Choroid plexus epithelial cell (primary cell): ENCODE measurements at places on chromosomes 1 and 21.

- no peak for DNase-seq
Observed at GRCh38 chr1:43440358-43440757, 13.4 kb downstream of the HYI start.

GRCh38 chr1:94154989-94155388 is 34.0 kb upstream of the ABCA4 start:
- DNase-seq = peak; percentile 77

DNA sequence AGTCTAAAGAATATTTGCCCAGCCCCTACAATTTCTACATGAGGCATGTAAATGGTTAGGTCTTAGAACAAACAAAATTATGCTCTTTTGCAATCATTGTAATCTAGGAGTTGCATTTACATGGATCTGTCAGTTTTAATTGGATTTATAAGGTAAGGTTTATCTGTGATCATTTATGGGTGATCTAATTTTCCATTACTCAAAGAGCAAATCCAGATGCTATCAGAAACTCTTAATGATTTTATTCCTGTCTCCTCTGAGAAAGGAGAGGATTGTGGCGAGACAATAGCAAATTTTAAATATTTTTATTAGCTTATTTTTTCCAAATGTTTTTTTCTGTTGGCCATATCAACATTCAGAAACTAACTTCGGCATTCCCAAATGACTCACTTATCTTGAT is 14.2 kb upstream of the NEGR1 start:
- no peak for DNase-seq

DNA sequence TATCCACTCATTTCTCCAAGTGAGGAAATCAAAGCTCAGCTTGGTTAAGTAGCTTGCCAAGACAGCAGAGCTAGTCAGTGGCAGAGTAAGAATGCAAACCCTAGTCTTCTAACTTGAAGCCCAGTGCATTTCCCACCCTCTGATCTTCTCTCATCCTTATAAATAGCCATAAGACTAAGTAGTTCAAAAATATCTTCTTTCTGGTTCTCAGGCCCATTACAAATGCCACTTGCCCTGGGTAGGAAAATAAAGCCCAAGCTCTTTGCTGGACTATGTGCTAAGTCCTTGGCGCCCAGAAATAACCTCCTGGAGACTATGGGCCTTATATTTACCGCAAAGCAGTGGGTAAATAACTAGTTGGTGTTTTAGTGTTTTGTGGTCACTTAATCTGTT is 505.8 kb downstream of the PLPP3 start:
- DNase-seq = no peak

DNA sequence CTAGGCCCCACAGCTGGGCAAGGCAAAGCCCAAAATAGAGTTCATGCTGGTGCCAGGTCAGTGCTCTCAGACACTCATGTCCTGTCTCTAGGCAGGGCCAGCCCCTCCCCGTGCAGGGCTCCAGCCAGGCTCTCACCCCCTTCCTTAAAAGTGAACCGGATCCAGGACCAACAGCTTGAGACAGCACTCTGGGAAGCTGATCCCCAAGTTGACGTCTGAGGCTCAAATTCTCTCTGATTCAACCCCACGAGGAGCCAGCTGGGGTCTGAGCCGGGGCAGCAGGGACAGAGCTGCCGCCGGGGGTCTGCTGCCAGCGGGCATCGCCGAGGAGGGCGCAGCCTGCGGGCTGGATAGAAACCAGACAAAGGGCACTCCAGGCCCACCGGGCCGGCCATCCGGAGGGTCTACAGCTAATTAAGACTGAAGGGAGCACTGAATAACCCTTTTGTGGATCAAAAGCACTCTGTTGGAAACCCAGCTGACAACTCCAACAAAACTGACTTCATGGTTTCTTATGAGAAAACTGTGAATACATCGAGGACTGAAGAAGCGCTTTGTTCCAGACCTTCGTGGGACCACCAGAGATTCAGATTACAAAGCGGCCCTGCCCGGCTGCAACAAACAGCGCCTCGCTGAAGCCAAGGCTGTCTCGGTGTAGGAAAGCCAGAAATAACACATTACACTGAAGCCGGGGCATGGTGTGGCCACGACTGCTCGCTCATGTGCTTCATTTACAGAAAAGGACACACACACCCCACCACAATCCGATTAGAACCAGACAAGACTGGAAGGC is 95.8 kb downstream of the PSMG1 start:
- no peak for DNase-seq

GRCh38 chr1:62057641-62058290 is 136.9 kb upstream of the L1TD1 start:
- no peak for DNase-seq

GRCh38 chr1:34009340-34009985 is 145.6 kb downstream of the HMGB4 start:
- no peak for DNase-seq

DNA sequence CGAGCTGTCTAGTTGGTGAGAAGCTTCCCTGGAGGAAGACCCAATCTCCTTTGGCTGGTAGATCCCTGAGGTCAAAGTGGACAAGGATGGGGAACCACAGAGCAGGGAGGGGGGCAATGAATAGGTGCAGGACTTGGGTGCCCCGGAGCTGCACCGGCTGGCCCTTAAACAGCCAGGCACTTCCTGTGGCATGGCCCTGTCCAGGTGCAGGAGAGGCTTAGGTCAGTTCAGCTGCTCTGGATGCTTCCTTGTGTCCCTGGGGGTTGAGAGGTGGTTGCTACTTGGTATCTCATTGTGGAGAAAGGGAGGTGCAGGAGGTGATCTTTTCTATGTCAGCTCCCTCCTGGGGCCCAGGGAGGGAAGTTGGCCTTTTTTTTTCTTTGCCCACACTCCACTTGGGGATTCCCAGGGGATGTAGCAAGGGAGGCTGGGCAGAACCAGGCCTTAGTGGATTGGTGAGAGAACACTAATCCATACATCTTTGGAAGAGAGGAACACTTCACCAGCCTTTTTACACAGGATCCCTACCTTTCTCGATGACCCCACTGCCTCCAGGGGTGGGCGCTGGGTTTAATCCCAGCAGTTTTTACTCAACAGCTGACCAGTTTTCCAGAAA is 1.2 kb upstream of the ST3GAL3 start:
- DNase-seq = no peak

- DNase-seq = no peak
Observed at GRCh38 chr1:31801458-31801857, 14.4 kb downstream of the SPOCD1 start.

GRCh38 chr1:48932366-48932765 is 155.7 kb upstream of the BEND5 start:
- no peak for DNase-seq

DNA sequence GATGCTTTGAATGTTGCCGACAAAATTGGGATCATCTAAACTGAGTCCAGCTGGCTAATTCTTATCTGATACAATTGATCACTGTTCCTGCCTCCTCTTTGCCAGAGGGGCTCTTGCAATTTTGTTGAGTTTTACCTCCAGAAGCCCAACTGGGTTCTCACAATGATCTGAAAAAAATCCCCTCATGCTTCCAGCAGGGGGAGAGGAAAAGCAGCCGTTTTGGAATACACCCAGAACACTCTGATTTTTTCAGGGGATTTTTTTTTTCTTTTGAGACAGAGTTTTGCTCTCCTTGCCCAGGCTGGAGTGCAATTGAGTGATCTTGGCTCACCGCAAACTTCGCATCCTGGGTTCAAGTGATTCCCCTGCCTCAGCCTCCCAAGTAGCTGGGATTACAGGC is 13.9 kb upstream of the RERE start:
- no peak for DNase-seq

GRCh38 chr1:150537732-150538684 is 11.2 kb upstream of the ADAMTSL4 start:
- peak; percentile 94 for DNase-seq

DNA sequence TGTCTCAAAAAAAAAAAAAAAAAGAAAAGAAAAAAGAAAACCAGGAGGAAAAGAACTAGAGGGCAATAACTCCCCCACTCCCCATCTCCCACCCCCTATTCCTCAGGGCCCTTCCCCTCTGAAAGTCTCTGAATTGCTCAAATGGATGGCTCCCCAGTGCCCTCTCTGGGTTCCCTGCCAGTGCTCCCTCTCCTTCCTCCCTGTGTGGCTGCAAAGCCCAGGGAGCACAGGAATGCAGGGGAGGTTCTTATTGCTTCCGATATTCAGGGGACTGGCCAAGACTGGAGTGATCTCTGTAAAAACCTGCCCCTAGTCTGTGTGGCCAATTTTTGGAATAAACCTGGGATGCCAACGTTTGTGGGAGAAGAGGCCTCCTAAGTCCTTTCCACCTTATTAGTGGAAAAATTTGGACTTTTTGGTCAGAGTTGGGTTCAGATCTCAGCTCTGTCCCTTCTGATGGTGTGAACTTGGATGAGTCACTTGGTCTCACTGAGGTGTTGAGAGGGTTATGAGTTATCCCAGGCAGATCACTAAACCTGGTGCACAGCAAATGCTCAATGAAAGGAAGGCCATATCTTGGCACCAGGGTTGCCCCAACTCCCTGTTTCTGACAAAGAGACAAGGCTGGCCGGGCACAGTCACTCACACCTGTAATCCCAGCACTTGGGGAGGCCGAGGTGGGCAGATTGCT is 13.4 kb upstream of the ARHGEF10L start:
- no peak for DNase-seq

GRCh38 chr1:223718850-223719249 is 6.5 kb downstream of the CAPN2 start:
- DNase-seq = peak; percentile 68

GRCh38 chr1:32335790-32336590 is at the start of gene MARCKSL1:
Gene MARCKSL1 (minus strand): TSS chr1:32336233. CDS start chr1:32336033, 200 bp downstream.
- peak; percentile 55 for DNase-seq

DNA sequence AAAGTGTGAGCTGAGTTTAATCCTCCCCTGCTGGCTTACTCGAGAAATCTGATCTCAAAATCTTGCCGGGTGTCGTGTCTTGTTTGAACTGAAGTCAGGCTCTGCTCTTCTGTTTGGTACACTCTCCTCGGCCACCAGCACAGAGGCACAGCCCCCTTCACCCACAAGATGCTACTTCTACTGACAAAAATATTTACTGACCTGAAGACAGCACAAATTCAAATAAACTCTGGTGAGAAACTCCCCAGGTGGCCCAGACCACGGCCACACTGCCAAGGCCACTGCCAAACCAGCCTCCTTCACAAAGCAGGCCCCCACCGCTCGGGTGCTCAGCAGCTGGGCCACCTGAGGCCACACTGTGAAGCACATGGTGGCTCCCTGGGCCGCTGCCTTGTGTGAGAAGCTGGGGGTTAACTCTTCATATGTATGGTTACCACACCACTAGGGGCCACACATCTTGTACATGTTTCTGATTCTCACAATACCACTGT is 80.6 kb downstream of the TGFBR3 start:
- DNase-seq = no peak

DNA sequence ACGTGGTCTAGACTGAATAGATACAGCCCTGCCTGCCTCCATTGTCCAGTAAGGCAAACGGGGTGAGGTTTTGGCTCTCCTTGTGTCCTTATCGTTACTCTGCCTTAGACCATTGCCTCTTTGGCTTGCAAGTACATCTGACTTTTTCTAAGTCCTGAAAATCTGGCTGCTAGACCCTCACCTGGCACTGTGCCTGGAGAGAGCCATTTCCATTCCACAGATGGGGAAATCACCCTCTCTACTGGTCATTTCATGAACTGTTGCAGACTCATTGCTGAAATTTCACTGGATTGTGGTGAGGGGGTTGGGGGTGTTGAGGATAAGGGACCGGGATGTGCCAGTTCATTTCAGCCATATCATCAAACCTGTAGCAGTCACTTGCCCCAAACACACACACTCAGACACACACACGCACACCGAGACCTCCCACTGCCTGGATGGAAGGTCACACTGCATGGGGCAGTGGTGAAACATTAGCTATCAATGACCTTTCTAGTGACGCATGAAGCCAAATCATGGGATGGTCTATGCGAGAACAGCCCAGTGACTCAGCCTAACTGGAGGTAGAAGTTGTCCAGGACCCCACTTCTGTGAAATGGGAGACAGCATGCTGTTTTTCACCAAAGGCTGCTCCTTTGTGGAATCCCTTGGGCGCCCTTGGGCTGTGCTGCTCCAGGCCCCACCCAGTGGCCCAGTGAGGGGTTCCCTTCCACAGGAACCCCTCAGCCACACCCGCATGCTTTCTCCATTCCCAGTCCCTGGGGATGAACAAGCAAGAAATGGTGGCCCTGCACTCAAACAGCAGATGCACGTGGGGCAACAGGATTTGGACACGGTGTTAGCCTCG is 34.9 kb upstream of the VASH2 start:
- DNase-seq = peak; percentile 85

DNA sequence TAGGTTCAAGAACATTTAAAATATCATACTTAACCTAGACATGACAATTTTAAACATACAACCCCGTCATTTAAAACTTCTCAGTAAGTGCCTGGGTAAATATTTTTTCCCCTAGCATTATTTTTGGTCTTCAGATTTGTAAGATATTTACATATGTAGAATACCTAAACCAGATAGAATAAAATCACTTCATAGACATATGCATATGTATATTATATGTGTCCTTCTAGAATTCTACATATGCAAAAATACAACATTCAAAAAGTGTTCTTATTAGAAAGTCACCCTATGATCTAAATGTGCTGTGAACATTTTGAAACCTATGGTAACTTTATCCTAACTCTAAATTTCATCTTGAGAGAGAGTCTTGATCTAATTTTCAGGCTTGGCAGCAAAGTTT is 1467.0 kb upstream of the B3GALT2 start:
- no peak for DNase-seq

- no peak for DNase-seq
Observed at GRCh38 chr1:49106445-49106844, 329.8 kb upstream of the BEND5 start.

DNA sequence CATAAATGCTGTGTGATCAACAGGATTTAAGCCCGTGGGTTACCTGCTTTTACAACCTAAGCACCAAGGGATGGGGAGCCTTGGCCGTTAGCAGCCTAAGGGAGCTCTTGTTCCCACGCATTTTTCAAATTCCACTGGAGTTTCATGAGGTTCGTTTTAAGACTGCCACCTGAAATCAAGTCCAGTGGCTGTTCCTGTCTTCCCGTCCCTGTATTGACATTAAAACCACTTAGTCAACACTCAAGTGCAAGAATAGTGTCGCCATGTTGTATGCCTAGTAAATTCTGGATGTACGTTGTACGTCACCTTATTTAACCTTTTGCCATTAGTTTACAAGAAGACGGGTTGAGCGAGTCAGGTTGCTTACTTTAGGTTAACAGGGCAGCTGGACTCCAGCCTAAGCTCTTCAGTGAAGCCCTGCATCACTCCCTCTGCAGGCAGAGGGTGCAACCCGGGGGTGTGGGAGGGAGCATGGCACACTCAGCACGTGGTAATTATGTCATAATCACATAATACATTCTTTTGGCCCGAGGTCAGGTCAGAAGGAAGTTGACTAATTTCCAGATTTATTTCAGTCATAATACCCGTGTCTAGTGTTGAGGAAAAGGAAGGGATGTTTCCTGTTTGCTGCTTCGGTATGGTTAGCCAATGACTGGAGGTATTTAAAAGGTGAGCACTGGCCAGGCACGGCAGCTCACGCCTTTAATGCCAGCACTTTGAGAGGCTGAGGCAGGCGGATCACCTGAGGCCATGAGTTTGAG is 42.5 kb downstream of the CNST start:
- DNase-seq = peak; percentile 97

DNA sequence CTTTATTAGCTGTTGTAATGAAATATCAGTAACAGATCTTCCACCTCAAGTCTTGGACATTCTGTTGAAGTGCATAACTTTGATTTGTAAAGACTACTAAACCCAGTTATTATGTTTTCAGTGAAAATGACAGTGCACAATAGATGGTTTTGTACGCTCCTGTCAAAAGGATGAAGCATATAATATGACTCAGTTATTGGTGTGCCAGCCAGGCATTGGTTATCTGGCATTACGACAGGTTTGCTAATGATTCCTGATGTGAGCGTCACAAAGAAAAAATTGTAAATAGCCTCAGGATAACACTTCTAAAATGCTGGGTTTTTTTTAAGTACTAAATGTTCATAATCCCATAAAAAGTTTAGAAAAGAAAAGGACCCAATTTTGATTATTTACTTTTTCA is 147.9 kb downstream of the MAGI3 start:
- DNase-seq = no peak

- DNase-seq = no peak
Observed at GRCh38 chr1:75472971-75473603, 137.8 kb downstream of the SLC44A5 start.
